Panc1 (cell line): ENCODE measurements at places on chromosomes 5 and 9.

DNA sequence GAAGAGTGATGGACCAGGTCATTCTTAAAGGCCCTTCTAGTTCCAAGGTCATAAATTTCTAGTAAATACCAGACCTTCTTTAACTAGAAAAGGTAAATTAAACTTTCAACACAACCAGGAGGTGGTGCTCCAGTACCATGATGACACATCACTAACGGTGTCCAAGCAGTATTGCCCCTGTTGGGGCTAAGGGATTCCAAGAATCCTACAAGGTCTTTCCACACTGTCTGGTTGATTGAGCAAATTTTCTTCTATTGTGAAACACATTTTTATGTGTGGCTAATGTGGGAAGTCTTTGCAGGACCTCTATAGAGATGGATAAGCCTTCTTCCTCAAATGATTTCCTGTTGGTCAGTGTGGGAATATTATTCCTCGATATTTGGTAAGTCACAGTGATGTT is 459.6 kb upstream of the PAPPA start:
- DNase-seq, result no peak

- no peak for DNase-seq
Measured at GRCh38 chr5:22070186-22070728, 782.9 kb downstream of the CDH12 start.

GRCh38 chr9:113919382-113919781 is 43.3 kb downstream of the ZNF618 start:
- DNase-seq, result no peak

- no peak for DNase-seq
Measured at GRCh38 chr5:169650701-169651331, 13.7 kb downstream of the DOCK2 start.

DNA sequence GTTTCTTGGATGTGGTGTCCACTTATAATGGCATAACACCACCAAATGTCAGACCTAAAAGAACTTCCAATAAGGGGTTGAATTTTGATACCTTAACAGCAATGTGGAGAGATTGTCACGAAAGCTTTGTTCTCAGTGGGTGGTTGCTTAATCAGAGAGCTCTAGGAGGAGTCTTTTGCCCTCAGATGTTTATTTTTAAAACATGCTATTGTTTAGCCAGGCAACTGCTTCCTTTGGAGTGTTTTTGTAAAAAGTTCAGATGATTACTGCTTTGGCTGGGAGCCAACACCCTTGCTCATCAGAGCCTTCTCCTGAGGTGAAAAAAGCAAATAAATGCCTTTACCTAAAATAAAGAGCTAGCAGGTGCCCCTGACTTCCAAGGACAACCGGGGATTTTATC is 65.0 kb downstream of the SLC1A1 start:
- DNase-seq, result no peak

GRCh38 chr5:68953231-68953874 is 140.5 kb upstream of the SLC30A5 start:
- DNase-seq, result no peak

DNA sequence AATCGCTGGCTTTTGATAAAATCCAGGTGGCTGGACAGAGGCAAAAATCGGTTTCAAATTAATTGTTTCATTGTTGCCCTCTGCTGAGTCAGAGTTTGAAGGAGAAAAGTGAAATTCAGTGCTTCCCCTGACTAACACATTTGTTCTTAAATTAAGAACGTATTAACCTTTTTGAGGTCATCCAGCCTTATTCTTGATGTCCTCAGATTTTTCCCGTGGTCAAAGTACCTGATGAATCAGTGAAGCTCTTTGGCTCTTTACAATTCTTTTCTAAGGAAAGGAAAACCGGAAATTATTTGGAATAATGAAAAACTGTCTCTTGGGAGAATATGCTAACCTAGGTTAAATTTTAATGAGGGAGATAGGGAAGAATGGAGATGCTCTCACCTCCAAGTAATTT is 21.6 kb downstream of the OSMR start:
- DNase-seq, result no peak
